GM19239 (cell line): ENCODE measurements at places on chromosomes 11 and 22.

- peak; percentile 1 for DNase-seq
Measured at GRCh38 chr11:31397239-31397834, 27.7 kb downstream of the DNAJC24 start.

GRCh38 chr11:19349340-19350025, 108.7 kb upstream of the E2F8 start:
- DNase-seq: no peak

GRCh38 chr11:59223611-59224010, 10.9 kb upstream of the MPEG1 start:
- DNase-seq: no peak

DNA sequence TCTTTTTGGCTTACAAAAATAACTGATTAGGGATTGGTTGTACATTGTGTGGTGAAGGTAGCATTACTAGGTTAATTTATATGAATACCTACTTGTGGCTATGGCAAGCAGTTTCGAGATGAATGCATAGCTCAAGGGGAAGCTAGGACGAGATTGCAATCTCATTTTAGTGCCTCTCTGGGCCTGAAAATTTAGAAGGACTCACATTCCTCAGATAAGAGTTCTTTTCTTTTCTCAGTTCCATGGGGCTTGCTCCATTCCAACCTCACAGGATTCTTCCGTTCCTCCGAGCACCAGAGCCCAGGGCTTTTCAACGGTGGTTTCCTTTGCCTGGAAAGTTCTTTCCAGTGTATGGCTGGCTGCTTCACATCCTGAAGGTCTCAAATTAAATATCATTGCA, 82.1 kb downstream of the CECR2 start:
- DNase-seq: no peak

- no peak for DNase-seq
Measured at GRCh38 chr11:96113193-96113681, 189.3 kb upstream of the MTMR2 start.

GRCh38 chr22:31579835-31580242, 82.2 kb downstream of the PISD start:
- DNase-seq: no peak

DNA sequence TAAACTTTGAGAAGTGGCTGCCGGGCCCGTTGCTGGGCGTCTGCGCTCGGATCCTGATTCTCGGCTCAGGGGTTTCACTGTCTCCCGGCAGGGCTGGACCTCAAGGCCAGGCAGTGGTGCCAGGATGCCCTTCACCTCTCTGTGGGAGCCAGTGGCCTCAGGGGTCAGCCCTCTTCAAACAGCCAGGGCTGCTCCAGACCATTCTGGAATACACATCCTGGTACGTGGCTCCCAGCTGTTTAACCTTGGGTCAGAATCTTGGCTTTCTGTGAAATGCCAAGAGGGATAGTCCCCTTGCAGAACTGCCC, 70.5 kb downstream of the MPPED1 start:
- DNase-seq: no peak

DNA sequence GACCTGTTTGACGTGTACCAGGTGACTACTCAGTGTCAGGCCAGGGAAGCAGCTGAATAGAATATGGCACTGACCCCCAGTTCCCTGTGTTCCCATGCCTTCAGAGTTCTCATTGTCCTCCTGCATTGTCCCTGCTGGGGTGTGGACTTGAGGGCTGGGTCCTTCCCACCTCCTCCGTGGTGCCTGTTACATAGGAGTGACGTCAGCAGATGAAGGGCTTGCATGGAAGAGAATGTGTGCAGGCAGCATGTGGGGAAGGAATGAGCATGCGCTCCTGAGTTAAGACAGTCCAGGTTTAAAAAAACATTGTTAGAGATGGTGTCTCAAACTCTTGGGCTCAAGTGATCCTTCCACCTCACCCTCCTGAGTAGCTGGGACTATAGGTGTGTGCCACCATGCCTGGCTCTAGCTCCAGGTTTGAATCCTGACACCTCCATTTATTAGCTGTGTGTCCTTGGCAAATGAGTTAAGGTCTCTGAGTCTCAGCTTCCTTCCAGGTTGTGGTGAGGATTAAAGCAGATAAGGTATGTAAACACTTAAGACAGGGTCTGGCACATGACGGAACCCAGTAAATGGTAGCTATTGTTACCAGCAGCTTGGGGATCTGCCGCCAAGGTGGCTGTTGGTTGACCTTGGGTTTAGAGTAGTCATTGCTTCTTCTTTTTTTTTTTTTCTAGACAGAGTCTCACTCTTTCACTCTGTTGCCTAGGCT, 7.5 kb upstream of the SOX10 start:
- no peak for DNase-seq

- no peak for DNase-seq
Measured at GRCh38 chr11:6824136-6824823, 21.2 kb upstream of the OR10A5 start.

GRCh38 chr11:36409152-36409816, 100.8 kb downstream of the TRAF6 start:
- no peak for DNase-seq
